Fibroblast of the aortic adventitia (primary cell): ENCODE measurements at places on chromosomes 4 and X. TPM values are rescaled to one million over a fixed set of nuclear protein-coding genes. Genes with fewer than 3 reads are reported as not detected.

DNA sequence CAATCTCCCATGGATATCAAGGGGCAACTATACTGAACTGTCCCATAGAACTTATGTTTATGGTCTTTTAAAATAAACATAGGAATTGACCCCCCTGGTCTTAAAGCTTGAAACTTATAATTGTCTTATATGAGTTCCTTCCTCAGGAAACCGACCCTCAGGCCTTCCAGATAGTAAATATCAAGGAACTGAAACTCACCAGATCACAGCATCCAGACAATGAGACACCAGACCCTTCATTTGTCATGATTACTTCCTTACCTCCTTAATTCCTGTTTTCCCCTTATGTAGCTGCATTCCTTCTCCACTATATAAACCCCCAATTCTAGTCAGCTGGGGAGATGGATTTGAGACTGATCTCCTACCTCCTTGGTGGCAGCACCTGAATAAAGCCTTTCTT lies 94.8 kb upstream of the GRPR start:
- no peak for DNase-seq

DNA sequence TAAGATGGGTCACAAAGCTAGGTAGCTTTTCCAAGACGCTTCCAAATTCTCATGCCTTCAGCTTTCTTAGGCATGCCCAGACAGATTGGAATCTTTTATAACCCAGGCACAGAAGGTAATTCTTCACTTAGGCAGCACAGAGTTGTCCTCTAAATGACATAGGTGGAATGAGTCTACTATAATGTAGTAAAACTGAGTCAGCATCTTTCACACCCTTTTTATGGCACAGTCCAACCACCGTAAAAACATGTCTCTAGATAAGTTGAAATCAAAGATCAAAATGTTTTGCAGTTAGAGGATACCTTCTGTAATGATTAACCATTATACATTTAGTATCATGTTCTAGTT lies 128.4 kb upstream of the FAT1 start:
- no peak for DNase-seq

DNA sequence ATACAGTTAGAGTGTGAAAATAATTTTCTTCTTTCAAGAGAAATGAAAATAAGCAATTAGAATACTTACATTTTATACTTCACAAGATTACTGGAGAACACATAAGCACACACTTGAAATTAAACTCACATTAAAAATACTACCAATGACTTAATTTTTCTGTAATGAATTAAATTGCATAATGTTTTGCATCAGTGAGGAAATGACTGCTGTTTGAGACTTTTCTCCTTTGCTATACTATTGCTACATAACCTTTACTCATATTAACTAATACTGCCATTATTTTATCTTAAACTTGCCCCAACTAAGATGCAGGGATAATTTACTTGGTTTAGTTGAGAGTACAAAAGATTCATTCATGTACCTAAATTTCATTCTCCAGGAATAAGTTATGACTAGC lies 590.9 kb downstream of the ARAP2 start:
- DNase-seq, result no peak

Gene RHOXF1
- not detected in 2 replicates for total RNA-seq

Gene MAGEB10
- not detected in 2 replicates for total RNA-seq

GRCh38 chr4:4386736-4387392 lies at the start of gene NSG1:
Gene NSG1, plus strand, starts transcription at chr4:4387102. Its CDS starts 528 bp downstream, at chr4:4387630.
- peak; percentile 11 for DNase-seq

- DNase-seq, result no peak
Measured at GRCh38 chr4:84666439-84666838, 83.5 kb downstream of the CDS1 start.

GRCh38 chr4:145177511-145177905 lies 2.9 kb downstream of the OTUD4 start:
- peak; percentile 52 for DNase-seq

Gene PKD2
- total RNA-seq, result 66.6 and 197 TPM in 2 replicates

Gene KCNIP4
- 0.82 and 1.7 TPM in 2 replicates for total RNA-seq

DNA sequence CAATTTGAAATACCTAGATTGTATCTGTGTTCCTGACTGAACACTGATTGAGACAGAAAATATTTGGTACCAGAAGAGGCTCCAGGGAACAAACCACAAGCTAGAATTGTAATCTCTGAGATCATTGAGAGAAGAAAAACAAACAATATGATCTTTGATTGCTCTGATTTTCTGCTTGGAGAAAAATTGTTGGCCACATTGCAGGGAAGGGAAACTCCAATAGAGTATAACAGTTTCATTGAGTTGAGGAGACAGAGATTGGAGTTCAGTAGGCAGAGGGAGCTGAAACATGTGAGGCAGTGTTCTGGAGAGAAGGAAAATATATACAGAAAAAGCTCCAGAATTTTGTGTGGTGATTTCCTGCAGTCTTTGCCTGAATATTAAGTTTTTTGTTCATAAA lies 158.2 kb downstream of the C4orf33 start:
- DNase-seq, result no peak

DNA sequence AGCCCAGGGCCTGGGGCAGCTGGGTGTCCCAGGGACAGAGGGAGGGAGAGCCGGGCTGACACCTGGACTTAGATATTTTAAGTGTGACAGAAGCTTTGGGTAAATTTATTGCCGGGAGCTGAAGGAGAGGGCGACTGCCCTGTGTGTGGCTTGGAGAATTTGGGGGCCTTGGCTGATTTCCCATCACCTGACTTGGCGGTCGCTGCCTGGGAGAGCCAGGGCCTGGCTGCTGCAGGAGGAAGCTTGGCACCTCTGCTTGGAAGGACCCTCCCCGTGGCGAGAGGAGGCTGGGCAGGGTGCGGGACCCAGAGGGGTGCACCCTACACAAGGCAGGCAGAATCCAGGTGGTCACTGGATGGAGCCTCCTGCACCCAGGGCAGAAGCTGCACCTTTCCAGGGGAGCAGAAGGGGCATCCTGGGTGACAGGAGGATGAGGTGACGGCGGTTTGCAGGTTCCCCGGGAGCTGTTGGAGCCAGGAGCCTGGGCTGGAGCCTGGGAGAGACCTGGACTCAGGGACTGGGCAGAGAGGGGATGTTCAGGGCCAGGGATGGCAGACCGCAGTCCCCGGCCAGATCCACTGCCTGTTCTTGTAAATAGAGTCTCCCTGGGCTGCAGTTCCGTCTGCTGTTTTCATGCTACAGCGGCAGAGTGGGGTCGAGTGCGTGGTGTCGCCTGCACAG lies 72.0 kb downstream of the RGS12 start:
- DNase-seq, result no peak

DNA sequence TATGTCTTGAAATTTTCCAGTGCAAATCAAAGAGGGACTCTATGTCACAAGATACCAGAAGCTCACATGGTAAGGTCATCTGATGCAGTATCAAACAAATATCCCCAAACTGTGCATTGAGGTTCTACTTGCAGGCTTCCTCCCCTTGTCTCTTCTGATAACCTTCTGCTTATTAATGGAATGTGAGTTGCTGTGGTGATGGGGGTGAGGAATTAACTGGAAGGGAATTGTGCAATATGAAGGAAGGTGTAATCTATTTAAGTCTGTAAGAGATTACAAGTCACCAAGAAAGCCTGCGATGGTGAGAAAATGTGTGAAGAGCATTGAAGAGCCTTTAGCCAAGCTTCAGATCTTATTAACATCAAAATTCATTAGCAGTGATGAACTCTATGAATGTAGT lies 15.4 kb upstream of the MAGED1 start:
- peak; percentile 11 for DNase-seq

DNA sequence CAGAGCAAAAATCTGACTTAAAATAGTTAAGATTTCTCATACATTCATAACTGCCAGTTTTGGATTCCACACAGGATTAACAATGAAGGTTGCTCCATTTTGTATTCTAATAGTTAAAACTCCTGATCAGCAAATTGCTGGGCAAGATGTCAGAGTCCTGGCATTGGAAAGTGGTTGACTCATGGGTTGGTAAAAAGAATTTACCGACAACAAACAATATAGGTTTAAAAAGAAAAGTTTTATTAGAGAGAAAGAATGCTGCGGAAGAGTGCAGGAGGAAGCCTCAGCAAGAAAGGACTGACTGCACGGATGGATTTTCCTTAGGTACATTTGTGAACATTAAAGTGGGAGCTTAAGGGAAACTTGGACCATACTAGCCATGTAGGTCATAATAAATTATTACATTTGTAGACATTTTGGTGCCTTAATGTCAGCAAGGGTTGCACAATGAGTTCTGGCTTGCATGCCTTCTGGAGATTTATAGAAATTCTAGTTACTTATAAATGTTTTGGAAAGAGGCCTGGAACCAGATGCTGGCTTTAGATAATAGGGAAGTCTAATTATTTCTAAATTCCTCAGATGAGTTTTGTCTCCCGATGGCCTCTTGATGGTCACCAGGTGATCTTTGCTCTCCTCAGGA lies 25.4 kb upstream of the IL2 start:
- DNase-seq, result peak; percentile 54

DNA sequence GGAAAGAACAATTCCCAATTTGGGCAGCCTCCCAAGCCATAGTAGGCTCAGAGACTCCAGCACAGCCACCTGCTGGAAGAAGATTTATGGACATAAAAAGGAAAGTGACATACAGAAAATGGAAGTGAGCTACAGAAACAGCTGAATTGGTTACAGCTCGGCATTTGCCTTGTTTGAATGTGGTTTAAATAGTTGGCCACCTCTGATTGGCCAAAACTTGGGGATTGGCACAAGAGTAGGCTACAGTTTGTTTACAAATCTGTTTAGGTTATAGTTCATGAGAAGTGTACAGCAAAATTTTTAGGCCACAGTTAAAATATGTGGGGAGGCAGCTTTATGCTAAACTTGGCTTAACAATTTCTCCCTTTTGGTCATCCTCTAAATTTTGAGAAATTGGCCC lies 150.4 kb downstream of the MAGEC1 start:
- DNase-seq, result no peak

DNA sequence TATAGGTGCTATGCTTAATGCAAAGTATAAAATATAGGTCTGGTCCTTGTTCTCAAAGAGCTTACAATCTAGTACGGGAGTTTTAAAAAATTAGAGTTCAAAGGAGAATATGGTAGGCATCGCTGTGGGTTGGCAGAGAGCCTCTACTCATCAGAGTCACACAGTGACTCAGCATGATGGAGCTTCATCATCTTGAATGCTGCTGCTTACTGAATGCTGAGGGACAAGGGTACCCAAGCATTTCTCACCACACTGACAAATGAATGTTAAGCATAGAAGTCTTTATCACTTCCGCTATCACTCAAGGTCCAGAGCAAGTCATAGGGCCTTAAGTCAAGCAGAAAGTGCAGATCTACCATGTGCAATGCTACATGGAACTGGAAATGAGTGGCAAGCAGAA lies 268.6 kb upstream of the IGFBP7 start:
- peak; percentile 4 for DNase-seq

GRCh38 chr4:183200453-183200852 lies 101.4 kb downstream of the WWC2 start:
- DNase-seq, result peak; percentile 95

Gene ETDB
- not detected in 2 replicates for total RNA-seq

DNA sequence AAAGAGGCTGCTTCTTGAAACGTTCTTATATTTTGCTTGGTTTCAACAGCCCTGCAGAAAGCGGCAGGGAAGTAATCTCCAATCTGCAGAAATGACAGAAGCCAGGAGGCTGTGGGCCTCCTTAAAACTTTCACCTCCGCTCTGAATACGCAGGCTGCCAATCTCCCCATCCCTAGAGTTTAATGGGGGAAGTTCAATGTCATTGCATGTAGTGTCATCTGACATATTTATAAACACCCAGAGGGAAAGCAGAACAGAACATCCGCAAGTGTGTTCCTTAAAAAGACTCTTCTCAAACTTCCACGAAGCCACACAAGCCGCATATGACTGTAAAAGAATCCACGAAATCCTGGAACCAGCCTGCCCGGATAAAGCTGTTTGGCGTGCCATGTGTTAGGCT lies 148.8 kb upstream of the TBL1X start:
- DNase-seq, result no peak

GRCh38 chr4:143260750-143261149 lies 75.9 kb upstream of the GAB1 start:
- no peak for DNase-seq

DNA sequence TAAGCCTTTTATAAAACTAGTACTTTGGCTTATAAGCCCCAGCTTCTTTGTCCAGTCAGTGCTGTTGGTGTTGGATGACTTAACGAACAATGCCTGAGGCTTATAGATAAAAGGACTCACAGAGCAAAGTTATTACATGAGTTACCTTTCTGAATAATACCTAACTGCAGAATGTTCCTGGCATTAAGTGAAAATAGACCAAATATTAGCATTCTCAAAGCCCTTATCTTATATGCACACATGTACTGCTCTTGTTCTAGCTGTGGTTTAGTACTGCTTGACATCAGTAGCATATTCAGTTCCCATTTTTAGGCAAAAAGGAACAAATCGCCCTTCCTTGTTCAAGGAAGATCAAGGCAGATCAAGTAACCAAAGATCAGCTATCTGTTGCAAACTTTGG lies 131.6 kb downstream of the ZNF330 start:
- no peak for DNase-seq

- no peak for DNase-seq
Measured at GRCh38 chr4:11593576-11594116, 165.0 kb upstream of the HS3ST1 start.

DNA sequence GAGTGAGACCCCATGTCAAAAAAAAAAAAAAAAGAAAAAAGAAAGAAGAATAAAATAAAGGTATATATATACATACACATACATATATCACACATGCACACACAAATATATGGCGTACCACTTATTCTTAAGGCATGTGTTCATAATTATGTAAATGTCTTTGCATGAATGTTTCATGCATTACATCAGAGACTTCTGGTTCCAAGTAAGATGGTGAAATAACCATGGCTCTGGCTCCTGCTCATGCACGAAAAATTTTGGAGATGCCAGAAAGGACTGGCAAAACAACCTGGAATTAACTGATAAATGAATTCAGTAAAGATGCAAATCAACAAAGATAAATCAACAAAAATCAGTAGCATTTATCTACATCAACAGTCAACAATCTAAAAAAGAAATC lies 19.7 kb upstream of the FHIP1A start:
- DNase-seq, result peak; percentile 61

Gene MAGEA12
- total RNA-seq, result not detected in 2 replicates

DNA sequence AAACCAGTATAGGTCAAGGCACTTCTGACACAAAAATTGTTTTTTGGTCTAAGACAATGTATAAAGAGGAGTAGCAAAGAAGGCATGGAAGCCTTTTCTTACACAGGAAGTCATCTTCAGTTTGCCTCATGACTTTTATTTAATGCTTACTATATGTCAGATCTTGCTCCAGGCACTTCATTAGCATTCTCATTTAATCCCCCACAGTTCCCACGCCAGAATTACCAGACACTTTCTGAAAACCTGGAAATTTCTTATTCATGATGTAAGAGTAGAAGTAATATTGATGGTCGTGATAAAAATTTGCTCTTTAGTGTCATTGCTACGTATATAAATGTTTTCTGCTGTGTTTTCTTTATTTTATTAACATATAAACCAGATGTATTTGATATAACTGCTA lies 39.2 kb downstream of the ARHGEF38 start:
- no peak for DNase-seq

Gene KCNE5
- 0.16 and 0.36 TPM in 2 replicates for total RNA-seq

DNA sequence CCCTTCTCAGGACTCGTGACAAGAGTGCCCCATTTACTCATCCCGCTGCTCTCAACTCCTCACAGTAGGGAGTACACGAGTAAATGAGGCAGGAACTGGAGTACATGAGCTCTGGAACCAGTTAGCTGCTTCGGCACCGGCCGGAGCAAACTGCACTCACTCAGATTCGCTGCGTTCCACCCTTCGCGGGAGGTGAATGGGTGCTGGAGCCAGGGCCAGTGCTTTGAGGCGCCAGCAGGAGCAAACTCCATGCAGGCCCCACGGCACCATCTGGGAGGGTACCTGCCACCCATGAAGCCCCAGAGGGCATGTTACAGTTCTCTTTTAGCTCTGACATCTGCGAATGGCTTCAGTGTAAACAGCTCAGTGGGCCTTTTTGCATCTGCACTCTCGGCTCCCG lies 315.5 kb upstream of the GK2 start:
- DNase-seq, result no peak

Gene MID1
- 18.0 and 20.4 TPM in 2 replicates for total RNA-seq

GRCh38 chr4:93749292-93749761 lies 79.2 kb upstream of the ATOH1 start:
- DNase-seq, result no peak
